ENCODE measurements at places on chromosomes 16 and 17.

- DNase-seq, result no peak
Measured at GRCh38 chr17:47945080-47945479, 3.7 kb downstream of the PNPO start.

DNA sequence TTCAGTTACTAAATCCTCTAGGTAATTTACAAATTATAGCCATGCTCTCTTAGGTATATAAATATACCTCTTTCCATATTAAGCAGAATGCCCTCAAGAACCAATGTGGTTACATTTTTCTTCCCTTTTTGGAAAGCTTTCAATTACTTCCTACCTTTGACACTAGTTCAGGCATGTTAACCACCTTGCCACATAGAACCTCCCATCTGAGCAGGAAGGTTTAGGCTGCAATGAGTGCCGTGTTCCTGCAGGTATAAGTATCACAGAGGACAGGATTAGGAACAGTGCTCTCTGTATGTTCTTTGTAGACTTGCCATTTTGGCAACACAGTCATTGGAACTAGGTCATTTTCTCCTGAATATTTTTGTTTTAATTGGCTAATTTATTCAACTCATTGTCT is 20.1 kb downstream of the KRT25 start:
- DNase-seq, result no peak

DNA sequence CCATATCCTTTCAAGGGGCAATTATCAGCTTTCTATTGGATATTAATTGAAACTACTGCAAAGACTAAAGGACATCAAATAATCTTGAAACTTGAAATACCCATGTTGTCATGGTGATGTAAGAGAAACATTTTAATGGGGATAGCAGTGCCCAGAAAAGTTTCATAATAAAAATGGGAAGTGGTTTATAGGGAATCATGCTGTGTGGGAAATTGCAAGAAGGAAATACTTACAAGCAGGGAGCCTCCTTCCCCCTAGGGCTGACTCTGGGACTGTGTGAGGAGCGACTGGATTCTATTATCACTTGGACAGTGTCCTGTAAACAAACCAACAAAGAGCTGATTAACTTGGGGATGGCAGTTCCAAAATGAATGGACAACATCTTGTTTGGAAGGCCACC is 1393.1 kb upstream of the GOT2 start:
- no peak for DNase-seq

GRCh38 chr17:50721194-50722010 is 2.0 kb downstream of the LUC7L3 start:
- DNase-seq, result no peak
